ENCODE measurements at places on chromosomes 13 and 19. TPM values are rescaled to one million over a fixed set of nuclear protein-coding genes. Genes with fewer than 3 reads are reported as not detected.

DNA sequence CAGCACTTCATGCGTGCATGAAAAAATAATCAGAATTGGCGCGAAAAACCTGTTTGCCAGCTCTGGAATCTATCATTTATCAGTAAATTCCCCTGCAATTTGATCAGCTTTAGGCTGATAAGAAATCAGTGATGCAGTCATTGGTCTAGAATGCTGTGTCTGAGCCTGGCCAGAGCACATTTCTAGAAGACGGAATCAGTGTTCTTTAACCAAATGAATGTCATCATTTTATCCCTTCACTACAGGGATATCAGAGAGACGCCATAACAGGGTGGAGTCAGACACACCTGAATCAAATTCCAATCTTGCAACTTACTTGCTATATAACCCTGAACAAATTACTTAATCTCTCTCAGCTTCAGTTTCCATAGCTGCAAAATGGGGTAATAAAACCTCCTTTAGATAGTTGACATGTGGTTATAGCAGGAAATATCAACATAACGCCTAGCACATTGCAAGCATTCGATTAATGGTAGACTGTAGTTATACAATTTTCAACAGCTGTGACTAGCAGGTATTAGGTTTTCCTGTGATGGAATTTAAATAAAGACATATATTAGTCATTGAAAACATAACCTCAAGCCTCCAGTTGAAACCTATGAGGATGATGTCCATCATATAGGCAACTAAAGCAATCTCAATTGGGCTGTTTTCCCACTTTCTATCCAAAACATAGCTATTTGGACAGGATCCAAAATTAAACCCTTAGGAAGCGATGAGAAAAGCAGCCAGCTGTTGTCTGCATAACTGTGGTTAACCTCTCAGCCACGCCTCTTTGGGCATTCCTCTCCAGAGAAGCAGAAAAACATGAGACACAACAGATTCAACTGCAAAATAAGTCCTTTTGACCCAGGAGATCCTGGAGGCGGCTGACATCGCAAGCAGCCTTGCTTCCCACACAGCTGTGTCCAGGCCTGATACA, 51.6 kb upstream of the UBL3 start:
- no peak for DNase-seq

DNA sequence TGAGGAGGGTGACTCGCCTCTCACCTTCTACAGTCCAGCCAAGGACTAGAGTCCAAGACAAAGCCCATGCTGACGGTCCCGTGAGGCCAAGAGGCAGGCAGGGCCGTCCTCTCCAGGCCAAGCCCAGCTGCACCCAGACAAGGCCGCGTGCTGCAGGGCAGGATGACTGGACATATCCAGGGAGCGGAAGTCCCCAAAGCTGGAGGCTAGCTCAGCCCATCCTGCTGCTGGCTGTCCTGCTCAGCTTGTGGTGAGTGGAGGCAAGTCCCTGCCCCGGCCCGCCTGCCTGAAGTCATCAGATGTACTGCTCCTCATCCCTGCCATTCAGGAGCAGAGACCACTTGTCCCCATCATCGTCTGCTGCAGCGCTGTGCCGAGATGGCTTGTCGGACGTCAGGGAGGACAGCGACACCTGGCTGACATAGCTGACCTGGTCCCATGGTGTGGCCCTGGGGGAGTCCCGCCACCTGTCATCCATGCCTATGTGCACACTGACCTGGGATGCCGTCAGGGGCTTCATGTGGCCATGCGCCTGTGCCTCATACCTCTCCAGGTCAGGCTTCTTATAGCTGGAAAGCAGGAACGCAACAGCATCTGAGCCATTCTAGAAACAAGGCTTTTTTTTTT, 72.8 kb downstream of the CCDC70 start:
- DNase-seq = no peak

DNA sequence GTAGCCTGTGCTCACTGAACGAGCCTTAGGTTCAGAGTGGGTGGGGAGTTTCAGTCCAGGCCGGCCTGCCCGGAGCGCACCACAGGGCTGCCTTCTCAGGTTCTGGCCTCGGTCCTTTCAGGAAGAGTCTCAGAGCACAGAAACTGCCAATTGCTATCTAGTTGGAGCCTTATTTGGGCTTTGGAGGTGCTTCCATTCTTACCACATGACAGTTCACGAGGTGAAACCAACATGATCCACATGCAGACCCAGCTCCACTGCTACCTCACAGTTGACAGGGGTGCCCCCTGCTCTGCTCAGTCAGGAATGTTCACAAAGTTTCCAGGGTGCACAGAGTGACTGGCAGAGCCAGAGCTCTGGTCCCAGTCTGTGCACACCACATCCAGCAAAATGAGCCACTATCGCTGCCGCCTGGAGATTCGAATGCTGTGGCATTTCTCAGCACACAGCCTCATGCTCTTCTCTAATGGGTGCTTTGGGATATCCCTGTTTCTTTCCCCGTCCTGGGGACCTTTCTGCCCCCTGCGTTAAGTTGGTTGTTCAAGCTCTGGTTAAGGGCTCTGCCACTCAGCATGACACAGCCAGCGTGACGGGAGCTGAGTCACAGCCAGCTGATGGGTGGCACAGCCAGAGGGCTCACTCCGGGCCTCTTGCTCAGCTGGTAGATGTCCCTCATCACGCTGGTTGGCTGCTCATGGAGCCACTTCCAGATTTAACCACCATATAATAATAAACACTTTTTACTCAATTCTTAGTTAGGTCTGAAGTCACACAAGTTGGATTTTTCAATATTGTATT, 7.5 kb upstream of the SACS start:
- no peak for DNase-seq

MYH14 gene
- total RNA-seq = 25.8 TPM

F2RL3 gene
- 0.14 TPM for total RNA-seq

SIGLEC8 gene
- not detected for total RNA-seq

Data from WTC11 (cell line).